Central memory CD4-positive, alpha-beta T cell (primary cell): ENCODE measurements at places on chromosomes 2 and 18.
A peak's percentile ranks its signal among the peaks of the same experiment; 100 is the strongest.

DNA sequence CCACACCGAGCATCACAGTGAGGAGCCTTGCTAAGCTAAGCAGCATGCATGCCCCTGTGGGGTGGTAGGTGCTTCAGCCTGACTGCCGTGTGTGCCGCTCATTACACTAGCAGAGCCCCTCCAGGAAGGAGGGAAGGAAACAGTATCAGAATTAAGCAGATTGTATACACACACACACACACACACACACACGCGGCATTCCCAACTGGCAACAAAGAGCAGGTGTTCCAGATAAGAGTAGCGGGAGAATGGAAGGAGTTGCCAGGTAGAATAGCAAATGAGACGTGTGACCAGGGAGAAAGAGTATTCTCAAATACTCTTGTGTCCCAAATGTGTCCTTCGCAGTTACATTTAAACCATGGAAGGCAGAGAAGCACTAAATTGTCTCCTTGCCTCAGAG is 47.6 kb upstream of the TTC39C start:
- no peak for DNase-seq

DNA sequence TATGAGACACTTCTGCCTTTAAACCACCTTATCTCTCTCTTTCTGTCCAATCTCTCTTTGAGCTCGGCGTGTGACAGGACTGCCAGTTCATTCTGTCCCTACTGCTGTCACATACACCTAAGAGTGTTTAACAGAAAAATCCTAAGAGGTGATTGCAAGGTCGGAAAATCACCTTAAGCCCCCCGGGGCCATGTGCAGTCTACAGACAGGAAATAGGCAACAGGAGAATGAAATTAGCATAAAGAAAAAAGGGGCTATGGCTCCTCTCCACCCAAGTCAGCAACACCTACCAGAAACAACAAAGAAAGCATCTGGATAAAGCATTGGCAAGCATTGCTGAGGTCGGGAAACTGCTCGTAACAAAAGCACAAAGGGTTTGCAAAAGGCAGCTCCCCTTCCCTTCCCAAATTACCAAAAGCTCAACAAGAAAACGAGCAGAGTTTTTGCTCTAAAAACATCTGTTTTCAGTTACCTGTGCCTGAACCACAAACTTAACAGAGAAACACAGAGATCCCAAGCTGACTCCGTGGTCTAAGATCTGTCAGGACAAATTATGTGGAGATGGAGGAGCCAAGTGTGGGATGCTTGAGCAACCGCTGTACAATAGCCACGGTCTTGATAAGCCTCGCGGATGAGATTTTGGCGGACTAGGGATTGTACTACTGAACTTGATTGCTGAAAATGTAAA is 30.4 kb downstream of the ANKRD44 start:
- no peak for DNase-seq

DNA sequence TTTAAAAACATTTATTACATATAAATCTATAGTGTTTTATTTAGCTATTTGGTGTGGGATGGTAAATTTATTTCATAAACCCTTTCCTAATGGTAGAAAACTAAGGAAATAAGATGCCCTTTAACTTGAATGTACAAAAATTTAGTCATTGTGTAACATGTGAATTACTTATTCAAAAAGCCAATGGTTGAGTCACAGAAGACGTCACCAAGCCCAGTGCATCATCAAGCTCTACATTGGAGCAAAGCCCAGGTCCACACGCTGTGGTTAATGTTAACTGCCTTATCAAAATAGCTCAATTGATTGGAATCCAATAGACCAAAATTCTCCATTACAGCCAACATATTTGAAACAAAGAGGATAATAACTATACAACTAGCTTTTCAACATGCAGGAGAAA is 145.5 kb upstream of the LYPD1 start:
- DNase-seq: no peak

GRCh38 chr2:239227661-239228371 is 173.0 kb downstream of the HDAC4 start:
- DNase-seq: no peak

DNA sequence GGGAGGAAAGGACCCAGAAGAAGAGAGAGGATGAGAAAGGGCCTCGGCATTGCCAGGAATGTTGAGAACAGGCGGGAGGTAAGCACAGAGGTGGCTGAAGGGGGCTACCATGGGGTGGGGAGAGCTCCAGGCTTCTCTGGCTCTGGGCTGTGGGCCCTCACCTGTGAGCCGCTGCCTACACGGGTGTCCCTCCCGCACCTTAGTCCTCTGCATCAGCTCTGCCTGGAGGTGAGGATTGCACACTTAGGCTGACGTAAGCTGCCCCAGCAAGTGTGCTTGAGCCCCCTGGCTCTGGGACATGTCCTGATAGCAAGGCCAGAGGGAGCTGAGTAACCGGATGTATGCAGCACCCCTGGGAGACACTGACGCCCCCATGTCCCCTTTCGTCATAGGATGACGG is 33.9 kb downstream of the TMEM18 start:
- DNase-seq: no peak

- DNase-seq: no peak
These were observed 65.8 kb downstream of the ETAA1 start for GRCh38 chr2:67462738-67463496.

DNA sequence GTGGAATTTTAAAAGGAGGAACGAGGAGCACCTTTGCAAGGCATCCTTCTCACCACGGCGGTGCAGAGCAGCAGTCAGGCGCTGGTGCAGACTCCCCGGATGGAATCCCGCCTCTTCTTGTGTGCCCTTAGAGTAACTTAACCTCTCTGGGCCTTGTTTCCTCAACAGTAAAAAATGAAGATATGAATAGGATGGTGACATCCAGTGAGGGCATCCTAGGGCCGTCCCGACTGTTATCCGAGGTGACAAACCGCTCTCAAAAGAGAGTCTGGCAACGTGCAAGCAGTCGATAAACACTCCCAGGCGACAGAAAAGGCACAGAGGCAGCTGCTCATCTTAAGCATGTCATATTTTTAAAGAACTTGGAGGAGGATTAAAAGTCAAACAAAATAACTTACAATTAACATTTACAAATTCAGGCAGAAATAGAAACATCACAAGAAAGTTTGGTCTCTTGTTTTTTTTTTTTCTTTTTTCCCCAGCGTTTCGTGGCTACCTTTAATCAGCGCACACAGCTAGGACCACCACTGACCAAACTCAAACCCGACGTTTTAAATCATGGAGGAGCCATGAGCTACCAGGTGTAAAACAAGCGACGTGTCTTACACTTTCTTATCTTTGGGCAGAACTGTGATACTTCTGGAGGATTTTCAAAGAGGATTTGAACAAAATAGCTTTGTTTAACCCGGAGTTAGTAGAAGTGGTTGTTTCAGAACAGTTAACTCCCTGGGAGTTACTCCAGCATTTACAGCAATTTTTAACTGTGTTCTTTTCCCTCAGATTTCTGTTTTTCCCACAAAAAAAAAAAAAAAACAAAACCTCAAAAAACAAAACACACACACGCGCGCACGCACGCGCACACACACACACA is 2.1 kb downstream of the MBP start:
- DNase-seq: no peak

GRCh38 chr2:75870133-75870532 is 159.4 kb upstream of the GCFC2 start:
- DNase-seq: no peak

- DNase-seq: peak; percentile 36
These were observed 69.8 kb downstream of the BABAM2 start for GRCh38 chr2:27960237-27960912.

- DNase-seq: no peak
These were observed 41.5 kb upstream of the MCFD2 start for GRCh38 chr2:46956981-46957531.

- DNase-seq: no peak
These were observed 4.1 kb downstream of the TGFBRAP1 start for GRCh38 chr2:105325389-105325963.

DNA sequence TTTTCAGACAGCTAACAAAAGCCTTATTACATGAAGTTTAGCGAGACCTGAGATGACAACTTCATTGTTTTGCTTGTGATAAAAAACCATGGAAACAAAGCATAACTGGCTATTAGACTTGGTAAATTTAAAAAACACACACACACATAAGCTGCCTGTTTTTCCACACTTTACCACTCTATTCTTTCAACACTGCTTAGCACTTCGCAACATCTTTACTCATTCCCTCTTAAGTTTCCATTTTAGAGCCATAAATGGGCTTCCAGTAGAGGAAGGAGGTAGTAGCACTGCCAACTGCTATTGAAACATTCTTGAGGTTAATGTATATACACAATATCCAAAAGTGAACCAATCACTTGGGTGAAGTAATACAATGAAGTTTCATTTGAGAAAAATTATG is 54.1 kb downstream of the BAZ2B start:
- DNase-seq: no peak

DNA sequence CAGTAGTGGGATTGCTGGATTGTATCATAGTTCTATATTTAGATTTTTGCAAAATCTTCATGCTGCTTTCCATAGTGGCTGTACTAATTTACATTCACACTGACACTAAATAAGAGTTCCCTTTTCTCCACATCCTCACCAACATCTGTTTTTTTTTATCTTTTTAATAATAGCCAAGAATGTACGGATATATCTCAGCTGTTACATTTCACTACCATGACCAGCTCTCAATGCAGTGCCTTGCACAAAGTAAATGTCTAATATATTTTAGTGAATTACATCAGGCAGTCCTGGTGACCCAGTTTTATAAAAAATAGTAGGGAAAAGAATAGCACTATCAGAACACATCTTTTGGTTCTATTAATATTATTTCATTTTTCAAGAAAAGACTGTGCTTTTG is 161.8 kb downstream of the LNPK start:
- no peak for DNase-seq

- peak; percentile 29 for DNase-seq
These were observed 774 bp upstream of the FZD7 start for GRCh38 chr2:202032846-202033316.

- DNase-seq: no peak
These were observed 92.9 kb upstream of the ALKAL2 start for GRCh38 chr2:380772-381171.

DNA sequence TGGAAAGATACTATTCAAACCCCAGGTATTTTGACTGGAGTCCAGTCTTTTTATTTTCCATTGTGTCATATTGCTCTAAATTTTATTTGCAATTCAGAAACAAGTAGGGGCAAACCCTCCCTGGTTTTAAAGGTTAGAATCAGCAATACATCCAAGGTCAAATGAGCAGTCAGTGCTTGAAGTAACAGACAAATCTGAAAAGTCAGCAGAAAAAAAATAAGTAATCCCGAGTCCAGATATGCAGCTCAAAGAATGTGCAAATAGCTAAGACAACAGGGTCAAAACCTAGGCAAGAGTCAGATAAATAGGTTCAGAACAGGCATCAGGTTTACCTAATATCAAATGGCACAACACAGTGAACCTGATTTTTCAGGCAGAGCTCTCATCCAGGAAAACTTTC is 367.0 kb downstream of the STK39 start:
- no peak for DNase-seq

GRCh38 chr2:64905338-64906024 is 83.7 kb upstream of the SLC1A4 start:
- no peak for DNase-seq

DNA sequence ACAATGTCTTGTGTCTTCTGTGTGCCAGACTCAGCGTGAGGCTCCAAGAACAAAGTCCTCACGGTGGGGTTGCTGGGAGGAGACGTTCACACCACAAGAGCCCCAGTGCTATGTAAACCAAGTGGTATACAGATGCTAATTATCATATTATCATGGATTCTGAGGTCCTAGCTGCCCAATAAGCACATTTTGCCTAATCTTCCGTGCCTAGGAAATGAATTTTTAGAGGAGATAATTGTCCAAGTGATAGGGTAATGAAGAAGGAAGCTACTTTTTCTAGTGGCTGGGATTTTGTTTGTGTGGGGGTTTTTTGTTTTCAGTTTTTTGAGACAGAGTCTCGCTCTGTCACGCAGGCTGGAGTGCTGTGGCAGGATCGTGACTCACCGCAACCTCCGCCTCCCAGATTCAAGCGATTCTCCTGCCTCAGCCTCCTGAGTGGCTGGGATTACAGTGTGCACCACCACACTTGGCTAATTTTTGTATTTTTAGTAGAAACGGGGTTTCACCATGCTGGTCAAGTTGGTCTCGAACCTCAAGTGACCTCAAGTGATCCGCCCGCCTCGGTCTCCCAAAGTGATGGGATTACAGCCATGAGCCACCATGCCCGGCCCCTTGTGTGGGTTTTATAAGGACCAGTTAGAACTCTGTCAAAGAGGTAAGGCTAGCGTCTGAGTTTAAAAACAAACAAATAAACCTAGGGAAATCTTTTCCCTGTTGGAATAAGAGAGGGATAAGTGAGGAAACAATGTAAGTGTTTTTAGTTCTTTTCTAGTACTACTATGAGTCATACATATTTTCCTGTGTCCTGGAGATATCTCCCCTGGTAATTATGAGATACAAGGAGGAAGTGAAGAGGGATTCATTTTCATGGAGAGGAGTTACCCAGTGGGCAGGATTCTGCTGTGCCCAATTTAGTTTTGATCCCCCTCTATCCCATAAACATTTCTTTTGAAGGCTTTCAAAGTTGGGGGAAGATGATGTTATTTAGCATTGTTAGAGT is 9.5 kb upstream of the SMAD7 start:
- no peak for DNase-seq
